ENCODE measurements at places on chromosomes 5 and 9.

GRCh38 chr5:66870708-66871107, 274.5 kb downstream of the MAST4 start:
- DNase-seq, result no peak

DNA sequence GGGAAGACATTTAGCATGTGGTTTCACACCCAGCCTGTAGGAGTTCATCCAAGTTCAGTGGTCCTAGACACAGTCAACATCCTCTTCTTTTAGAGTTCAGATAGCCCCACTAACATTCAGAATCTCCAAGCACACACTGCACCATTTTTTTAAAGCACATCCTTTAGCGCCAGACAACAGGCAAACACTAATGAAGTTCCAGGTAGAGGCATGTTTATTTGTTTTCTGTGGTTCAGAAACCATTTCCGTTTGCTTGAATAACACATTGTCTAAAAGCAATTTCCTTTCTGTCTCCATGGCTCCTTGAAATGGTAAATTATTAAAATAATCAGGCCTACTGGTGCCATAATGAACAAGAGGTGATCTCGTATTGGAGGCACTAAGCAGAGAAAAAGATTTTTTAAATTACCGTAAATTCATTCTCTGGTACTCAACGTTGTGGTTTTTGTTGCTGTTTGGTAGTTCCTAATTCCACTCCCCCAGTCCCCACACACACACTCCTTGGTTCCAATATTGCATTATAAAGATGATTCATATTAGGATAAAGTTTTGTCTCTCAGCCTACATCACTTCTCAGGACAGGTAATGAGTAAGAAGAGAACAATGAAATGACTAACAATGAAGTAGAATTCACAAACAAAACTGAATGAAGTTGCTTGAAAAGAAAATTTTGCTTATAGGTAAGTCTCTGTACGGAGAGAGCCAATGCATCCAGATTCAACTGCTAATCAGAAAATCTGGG, 153.1 kb downstream of the PCSK1 start:
- no peak for DNase-seq

GRCh38 chr9:27212191-27212590, 84.8 kb downstream of the EQTN start:
- DNase-seq, result no peak

DNA sequence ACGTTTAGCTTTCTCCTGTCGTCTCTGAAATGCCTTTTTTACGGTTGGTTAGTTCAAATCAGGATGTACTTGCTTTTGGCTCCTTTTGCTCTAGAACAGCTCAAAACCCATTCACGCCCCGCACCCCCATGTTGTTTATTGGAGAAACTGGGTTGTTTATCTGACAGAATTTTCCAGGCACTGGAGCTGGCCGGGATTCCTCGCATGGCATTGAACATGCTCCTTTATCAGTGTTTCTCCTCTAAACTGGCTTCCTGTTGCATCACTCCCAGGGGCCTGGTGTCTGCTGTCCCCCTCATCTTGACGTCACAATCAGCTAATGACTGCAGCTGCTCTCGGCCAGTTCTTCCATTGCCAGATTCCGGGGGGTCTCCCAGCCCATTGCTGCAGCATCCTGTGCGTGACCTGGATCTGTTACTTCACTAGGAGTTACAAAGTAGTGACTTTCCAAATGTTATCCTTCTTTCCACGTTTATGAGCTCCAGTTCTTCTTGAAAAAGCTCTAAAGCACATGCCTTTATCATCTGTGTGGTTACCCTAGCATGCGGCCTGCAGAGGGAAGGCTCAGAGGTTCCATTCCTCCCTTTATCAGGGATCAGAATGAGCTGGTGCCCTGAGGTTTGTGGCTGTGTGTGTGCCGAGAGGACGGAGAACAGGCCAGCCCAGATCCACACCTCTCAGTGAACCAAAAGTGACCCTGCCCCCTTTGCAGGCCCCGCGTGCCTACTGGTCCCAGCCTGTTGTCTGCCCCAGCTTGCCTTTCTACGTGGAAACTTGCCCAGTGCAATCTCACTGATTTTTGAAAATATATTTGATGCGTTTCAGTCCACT, 27.5 kb downstream of the FAM163B start:
- no peak for DNase-seq

- no peak for DNase-seq
These were observed 127.1 kb upstream of the SAP30L start for GRCh38 chr5:154318691-154319090.

GRCh38 chr9:114034661-114035062, 43.4 kb downstream of the AMBP start:
- DNase-seq, result no peak

DNA sequence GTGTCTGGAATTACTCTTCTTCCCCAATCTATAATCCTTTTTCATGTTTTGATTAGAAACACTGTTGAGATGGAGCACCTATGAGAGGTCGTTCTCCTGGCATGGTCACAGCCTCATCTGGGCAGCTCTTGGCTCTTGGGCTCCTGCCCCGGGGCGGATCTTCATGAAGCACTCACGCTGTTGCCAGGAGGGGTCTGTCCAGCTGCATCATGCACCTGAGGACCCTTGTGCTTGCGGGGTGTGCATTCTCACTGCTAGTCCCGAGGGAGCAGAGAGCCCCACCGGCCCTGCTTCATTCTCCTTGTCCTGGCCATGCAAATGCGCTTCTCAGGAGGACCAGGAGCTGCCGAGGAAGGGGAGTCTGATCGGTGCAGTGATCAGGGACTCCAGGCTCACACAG, 117.6 kb upstream of the S1PR3 start:
- DNase-seq, result no peak

GRCh38 chr5:180140079-180140554, 68.6 kb upstream of the RNF130 start:
- DNase-seq, result no peak

DNA sequence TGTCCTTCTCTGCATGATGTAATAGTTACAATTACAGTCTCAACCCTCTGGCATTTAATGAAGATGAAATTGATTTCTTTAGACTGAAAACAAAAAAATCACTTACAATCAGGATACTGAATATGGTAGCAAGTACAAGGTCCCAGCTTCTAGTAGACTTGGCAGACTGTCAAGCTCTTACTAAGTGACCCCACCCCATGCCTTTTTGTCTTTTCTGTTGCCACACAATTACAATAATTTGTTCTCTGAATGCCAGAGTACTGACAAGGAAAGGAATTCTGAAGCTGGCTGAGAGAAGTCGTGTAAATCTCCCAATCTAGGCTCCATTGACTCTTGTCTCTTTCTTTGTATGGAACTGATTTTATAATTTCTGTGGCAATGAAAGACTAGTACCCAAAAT, 154.2 kb downstream of the TMC1 start:
- DNase-seq, result no peak

- no peak for DNase-seq
These were observed 3.8 kb downstream of the FAM219A start for GRCh38 chr9:34454571-34455065.

GRCh38 chr5:100853582-100853981, 49.5 kb downstream of the ST8SIA4 start:
- no peak for DNase-seq

DNA sequence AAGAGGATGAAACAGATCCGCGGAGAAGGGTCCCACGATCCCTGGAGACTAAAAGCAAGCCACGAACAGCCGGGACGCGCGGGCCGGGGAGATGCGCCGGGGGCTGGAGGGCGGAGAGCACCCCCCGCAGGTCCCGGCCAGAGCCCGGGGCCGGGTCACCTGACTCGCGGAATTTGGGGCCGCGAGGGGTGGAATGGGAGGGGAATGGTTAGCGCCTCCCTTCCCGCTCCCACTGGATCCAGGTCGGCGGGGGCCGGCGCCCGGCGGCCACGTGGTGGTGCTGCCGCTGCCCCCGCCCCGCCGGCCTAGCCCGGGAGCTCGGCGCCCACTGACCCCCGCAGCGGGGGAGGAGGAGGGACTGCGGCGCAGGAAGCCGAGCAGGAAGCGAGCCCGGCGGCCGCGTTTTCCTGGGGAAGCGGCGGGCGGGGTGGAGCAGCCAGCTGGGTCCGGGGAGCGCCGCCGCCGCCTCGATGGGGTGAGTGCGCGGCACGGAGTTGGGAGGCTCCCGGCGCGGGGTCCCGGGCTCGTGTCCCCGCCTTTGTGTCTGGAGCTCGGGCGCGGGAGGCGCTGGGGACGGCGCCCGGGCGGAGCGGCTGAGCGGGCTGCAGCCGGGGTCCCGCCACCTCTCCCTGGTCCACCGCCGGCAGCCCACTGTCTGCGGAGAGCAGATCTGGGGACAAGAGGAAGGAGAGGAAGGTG, at the start of gene RAI14:
Gene RAI14, plus strand, starts transcription at position 328 of the 699 bp plus-strand sequence. CDS start 30,592 bp downstream, outside the sequence.
- DNase-seq, result peak; percentile 9

GRCh38 chr9:74953235-74953751, 581 bp upstream of the C9orf40 start:
- no peak for DNase-seq

DNA sequence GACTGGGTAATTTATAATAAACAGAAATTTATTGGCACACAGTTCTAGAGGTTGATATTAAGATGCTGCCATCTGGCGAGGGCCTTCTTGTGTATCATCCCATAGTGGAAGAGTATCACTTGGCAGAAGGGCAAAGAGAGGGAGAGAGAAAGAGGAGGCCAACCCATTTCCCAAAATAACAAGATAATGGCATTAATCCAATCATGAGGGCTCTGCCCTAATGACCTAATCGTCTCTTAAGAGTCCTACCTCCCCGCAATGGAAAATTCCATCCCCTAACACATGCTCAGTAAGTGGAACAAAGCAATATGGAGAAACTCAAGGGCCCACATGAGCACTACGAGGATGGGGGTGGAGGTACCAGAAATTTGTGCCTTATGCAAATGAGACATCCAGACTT, 17.6 kb upstream of the VDAC1 start:
- DNase-seq, result no peak

- no peak for DNase-seq
These were observed 75.2 kb downstream of the GOLPH3 start for GRCh38 chr5:32098890-32099310.

- no peak for DNase-seq
These were observed 305.5 kb upstream of the SEMA6A start for GRCh38 chr5:116880150-116880549.

DNA sequence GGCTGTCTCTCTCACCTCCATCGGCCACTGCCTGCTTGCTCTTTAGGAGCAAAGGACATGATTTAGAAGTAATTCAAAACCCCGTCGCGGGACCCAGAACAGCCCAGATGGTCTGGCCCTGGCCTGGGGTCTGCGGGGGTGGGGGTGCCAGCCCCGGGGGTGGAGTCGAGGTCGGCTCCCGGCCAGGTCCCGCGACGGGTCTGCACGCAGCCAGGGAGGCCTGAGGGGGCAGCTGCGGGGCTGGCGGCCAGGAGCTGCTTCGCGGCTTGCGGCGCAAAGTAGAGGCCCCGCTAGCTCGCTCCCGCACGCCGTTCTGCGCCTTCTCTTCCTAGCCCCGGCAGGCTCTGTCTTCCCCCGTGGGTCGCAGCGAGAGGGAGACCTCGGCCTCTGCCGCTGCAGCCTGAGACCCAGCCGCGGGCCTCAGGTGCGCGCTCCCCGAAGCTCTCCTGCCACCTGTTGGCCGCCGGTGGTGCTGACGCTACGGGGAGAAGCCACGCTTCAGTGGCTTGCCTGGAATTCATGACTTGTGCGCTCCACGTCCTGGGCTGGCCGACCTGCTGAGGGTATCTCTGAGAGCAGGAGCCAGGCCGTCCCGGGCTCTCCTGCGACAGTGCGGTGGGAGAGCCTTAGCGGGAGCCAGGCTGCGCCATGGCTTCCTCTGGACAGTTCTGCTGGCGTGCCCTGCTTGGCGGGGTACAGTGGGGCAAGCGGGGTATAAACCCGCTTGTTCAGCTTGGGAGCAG, 157.2 kb upstream of the PITX1 start:
- DNase-seq, result peak; percentile 63

- no peak for DNase-seq
These were observed 99.4 kb downstream of the TMEM215 start for GRCh38 chr9:32882705-32883104.

DNA sequence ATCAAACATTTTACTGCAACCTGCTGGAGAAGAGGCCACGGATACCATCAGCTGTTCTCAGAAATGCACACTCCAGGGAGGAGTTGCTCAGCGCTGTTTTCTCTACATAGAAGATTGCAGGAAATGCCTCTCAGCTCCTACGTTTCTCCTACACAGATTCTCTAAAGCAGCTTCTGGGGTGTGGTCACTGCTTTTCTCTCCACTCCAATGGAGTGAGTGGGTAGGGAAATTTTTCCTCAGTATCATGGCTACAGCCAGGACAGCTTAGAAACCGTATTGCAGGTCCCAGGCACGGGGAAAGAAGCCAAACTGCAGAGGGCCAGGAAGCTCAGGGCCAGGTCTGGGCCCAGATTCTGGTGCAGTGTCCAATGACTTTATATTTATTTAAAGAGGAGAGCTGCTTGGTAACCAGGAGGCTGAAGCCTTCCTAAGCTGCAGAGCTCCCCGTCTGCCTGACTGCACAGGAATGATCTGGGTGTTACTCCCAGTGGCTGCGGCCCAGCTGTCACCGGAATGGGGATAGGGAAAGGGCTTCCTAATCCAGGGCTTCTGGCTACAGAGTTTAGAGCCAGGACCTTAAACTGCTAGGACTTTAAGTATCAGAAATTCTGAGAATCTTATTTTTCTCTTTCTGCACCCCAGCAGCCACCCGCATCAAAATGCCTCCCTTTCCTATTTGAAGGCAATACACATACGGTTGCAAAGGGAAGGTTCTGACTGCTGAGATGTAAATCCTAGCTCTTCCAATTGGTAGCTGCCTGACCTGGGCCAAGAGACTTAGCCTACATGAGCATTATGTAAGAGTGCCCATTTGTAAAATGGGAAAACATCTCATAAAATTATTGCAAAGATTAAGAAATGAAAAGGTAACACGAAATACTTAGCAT, 1.4 kb upstream of the SPTAN1 start:
- no peak for DNase-seq

- no peak for DNase-seq
These were observed 5.9 kb downstream of the CDKN2A start for GRCh38 chr9:21988056-21988990.

DNA sequence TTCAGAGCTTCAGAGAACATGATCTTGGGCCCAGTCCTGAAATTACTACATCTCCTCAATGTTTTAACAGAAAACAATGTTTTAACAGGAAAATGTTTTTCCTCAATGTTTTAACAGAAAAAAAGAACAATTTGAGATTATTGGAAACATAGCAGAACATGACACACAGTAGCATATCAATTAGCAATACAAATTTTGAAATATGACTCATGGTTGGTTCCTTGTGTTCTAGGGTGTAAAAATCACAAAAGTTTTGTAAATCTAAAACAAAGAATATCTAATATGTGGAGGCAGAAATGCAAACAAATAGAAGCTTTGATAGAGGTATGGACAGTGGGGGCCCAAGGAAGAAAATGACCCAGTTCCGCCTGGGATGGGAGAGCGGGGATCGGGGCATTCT, 22.8 kb upstream of the ARSB start:
- no peak for DNase-seq

All from activated CD4-positive, alpha-beta T cell treated with anti-CD3 and anti-CD28 coated beads, Interleukin-2, amount 50 U/mL, for 4 hours (primary cell).